AML-193 (cell line): ENCODE measurements at places on chromosomes 1 and 21.

GRCh38 chr1:180217006-180217405, 13.1 kb upstream of the LHX4 start:
- DNase-seq, result no peak

- DNase-seq, result no peak
These were observed 121.4 kb downstream of the TGFBR3 start for GRCh38 chr1:91764471-91765115.

DNA sequence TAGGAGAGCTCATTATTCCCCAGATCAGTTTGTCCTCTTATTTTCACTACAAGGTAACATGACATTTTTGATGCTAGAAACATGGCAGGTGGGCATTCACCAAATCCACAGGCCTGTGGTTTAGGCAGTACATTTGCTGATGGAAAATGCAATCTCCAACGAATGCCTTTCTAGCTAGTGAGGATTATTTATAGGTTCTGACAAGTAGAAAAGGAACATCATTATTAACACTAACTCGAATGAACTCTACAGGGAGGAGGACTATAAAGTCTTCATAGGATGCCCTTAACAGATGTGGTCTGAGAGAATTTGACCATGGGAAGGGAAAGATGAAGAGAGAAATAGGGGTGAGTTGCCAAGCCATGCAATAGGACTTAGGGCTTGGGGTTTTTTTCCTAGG, 71.5 kb upstream of the BCL10 start:
- no peak for DNase-seq

- DNase-seq, result no peak
These were observed 5.9 kb downstream of the KIAA2013 start for GRCh38 chr1:11920239-11920903.

DNA sequence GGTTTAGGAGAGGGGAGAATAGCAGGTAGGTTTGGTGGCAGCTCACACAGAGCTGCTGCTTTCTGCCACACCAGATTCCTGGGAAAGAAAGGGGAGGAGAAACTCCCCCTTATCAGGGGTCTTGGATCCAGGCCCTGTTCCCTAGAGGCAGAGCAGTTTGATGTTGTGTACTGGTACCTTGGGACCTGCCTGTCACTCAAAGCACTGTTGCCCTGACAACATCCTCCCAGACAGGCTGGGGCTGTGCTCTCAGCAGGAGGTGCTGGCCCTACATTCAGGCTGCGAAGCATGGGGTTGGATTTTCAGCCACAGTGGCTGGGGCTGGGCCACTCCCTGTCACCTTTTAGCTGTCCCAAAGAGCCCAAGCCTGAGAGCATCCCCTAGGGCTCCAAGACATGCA, 188.0 kb downstream of the GRIK3 start:
- DNase-seq, result no peak

- DNase-seq, result no peak
These were observed 8.8 kb upstream of the FNDC7 start for GRCh38 chr1:108703939-108704338.

DNA sequence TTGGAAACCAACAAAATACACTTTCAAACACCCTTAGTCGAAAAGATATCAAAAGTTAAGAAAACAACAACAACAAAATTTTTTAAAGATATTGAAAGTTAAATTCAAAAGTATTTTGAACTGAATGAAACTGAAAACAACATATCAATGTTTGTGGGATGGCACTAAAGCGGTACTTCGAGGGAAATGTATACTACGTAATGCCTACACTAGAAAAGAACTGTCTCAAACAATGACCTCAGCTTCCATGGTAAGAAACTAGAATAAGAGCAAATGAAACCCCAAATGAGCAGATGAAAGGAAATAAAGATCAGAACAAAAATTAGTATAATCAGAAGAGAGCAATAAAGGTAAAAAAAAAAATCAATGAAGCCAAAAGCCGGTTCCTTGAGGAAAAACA, 6.1 kb downstream of the CBR1 start:
- DNase-seq, result no peak

- no peak for DNase-seq
These were observed 11.5 kb upstream of the LYST start for GRCh38 chr1:235878082-235878811.

DNA sequence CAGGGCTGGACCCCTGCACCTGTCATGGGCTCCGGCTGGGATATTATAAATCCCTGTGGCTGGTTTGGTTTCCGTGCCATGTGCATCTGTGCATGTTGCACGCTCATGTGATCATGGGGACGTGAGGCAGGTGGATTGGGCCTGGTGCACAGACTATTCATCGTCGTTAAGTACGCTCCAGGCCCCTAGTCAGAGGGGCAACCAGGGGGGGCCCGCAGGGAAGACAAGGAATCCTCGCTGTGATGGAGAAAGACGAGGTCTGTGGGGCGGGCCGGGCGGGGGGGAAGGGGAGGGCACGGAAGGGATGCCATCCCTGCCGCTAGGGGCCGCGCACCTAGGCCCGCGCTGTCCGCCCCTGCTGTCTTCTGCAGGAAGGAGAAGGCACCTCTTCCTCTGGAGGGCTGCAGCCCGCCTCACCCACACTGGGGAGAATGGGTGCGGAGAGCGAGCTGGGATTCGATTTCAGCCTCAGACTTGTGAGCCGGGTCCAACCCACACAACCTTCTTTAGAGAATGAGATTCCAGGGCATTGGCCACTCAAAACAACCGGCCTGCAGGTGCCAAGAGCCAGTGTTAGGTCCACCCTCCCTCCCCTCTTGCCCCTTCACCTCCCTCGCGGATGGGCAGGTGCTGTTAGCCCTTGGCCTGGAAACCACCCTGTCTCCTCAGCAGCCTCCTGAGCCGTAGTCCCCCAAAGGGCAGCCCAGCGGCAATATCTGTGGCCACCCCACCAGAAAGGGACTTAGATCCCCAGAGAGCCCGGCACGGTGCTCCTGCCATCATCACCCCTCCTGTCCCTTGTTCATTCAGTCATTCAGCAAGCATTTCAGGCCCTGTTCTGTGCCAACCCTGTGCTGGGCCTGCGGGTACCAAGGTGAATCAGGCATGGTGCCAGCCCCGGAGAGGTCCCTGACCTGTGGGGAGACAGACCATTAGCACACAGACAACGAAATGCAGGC, 950 bp upstream of the LRP8 start:
- DNase-seq, result peak; percentile 28

DNA sequence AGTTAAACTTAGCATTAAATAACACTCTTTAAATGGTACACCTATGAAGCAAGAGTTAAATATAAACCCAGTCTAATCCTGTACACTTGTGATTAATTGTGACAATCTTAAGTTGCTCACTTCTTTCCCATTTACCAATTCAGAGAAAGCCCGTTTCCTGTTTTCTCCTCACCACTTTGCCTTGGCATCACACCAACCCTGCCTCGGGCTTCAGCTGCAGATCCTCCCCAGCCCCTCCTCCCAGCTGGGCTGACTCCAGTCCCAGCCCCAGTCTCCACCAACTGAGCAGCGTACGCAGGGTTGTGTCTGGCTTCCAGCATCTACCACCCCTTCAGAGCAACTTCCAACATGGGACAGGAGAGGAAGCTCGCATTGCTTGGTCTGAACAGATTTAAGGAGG, 4.1 kb downstream of the PYCR2 start:
- DNase-seq, result peak; percentile 72

GRCh38 chr1:198001776-198002408, 84.7 kb downstream of the LHX9 start:
- DNase-seq, result no peak
